ENCODE measurements at places on chromosomes 5 and 9. TPM values are rescaled to one million over a fixed set of nuclear protein-coding genes. Genes with fewer than 3 reads are reported as not detected.
A peak's percentile ranks its signal among the peaks of the same experiment; 100 is the strongest.

The ENTPD2 gene
- total RNA-seq = not detected

The PCDHA1 gene
- not detected for total RNA-seq

The ZNF782 gene
- total RNA-seq = 5.0 TPM

The GGTA1 gene
- not detected for total RNA-seq

- no peak for DNase-seq
Observed at GRCh38 chr9:135218331-135219225, 131.1 kb downstream of the OLFM1 start.

DNA sequence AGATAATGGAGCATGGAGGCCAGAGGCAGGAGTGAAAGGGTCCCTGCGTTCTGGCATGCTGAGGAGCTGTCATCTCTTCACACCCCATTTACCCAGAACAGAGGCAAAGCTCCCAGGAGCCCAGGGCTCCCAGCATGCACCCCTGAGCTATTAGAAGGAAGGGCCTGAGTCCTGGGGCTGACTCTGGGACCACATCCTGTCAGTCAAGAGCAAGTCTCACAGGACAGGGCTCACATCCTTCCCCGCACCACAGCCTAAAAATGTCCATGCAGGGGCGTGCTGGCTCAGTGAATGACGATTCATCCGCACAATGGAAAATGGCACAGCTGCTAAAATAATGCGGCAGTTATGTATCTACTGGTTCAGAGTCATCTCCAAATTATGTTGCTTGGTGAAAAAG, 31.4 kb downstream of the CAMK2A start:
- DNase-seq = peak; percentile 11

- DNase-seq = no peak
Observed at GRCh38 chr9:75105841-75106240, 17.5 kb downstream of the OSTF1 start.

DNA sequence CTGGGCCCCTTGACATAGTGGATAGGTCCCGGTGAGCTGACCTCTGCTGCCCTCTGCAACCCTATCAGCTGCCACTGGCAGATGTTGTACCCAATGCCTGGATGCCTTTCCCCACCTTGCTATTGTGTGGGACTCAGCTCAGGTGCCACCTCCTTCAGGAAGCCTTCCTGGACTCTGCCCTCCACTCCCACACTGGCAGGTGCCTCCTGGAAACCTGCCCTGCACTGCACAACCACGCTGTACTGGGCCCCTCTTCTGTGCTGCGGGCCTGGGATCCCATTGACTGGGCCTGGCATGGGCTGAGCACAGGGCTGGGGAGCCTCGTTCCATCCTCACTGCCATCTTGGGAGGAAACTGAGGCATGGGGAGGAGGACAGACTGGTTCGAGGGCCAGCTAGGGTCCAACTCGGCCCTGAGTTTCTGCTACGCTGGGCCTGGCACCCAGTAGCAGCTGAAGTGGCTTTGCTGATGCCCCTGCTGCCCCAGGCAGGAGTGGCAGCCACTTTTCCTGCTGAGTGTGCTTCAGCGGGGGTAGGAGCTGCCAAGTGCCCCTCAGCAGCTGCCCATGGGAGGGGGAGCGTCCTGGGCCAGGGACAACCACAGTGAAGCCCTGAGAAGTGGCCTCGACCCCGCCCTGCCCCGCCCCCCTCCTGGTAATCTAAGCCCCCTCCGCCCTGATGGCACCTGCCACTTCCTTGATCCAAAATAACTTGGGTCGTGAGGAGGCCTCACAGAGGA, 1.3 kb downstream of the AK1 start:
- no peak for DNase-seq

DNA sequence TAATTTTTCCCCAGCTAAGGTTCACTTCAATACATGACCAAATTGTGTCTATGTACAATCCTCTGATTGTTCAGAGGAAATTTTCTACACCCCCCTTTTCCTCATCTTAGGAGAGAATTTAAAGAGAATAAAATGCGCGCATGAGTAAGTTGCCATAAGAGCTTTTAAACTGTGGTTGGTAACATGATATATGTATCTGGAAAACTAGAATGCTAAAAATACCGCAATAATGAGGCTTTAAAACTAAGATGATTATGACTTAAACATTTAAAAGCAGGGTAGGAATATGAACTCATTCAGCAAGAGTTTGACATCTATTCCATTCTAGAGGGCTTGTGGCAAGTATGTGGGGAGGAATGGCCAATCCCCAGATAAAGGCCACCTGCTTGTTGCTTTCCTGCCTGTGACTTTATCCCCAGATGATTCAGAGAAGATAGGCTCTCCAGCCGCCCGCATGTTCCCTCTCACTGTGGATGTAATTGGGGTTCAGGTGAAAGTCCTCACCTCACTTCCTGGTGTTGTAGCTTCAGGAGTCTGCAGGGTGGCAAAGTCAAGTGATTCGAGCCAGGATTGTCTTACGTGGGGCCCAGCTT, 26.5 kb upstream of the BASP1 start:
- DNase-seq = no peak

DNA sequence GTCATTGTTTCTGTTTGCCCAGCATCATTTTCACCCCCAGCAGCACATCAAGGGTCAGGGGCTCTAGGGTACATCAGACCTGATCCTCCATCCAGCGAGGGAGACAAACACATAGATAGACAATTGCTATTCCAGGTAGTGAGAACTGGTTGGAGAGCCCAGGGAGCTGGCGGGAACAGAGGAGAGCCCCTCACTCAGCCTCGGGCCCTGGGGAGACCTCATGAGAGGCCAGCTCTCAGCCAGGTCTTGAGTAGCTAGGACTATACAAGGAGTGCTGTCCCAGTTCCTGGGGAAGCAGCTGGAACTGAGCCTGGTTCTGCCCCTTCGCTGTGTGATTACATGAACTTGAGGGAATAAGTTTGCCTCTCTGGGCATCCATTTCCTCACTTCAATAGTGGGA, 80.3 kb downstream of the HRH2 start:
- no peak for DNase-seq

DNA sequence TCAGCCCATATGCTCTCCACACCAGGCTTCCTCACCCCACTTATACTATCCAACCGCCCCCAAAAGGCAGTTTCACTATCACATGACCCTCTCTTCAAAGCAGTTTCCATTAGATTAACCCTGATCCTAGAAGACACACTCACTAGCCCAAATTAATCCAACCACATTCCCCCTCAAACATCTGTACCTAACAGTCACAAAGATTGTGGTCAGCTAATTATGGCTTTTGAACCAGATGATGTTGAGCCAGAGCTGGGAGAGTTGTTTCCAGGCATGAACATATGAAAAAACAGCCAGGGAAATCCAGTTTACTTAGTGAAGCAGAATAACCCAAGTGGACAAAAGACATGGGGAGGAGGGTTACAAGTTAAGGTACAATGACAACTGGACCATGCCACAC, 131.2 kb downstream of the SPOCK1 start:
- DNase-seq = no peak

- DNase-seq = no peak
Observed at GRCh38 chr5:170483701-170484458, 19.9 kb upstream of the KCNIP1 start.

DNA sequence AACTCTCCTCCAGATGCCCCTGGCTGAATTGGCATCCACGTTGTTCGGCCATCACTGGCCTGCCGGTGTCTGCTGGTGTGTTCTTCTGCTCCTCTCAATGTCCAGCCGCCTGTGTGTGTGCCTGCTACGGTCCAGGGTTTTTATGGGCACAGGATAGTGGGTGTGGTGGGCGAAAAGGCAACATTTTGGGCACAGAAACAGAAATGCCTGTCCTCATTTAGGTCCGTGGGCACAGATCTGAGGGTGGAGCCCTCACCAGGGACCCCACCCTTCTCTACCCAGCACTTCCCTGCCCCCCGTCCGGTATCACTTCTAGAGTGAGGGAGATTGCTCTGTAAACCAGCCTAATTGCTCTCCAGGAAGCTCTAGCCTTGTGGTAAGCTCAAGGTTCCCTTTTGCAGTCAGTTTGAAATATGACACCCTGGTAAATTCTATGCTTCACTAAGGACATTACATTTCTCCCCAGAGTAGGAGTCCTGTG, 410.1 kb downstream of the MAT2B start:
- no peak for DNase-seq

DNA sequence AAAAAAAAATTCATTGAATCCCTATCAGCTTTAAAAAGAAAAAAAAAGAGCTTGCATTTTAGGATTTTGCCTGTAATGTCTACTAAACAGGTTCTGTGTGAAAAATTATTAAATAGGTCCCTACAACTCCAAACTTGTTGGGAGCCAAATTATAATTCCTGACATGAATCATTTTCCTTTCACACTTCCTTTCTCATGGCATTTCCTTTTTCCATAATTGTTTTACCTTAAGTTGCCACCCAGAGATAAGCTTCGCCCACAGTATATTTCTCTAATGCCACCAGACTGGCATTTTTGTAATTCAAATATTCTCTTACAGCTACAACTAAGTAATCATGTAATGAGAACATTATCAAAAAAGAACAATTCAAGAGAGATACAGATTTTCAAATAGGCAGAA, 348.8 kb downstream of the EFNA5 start:
- no peak for DNase-seq

DNA sequence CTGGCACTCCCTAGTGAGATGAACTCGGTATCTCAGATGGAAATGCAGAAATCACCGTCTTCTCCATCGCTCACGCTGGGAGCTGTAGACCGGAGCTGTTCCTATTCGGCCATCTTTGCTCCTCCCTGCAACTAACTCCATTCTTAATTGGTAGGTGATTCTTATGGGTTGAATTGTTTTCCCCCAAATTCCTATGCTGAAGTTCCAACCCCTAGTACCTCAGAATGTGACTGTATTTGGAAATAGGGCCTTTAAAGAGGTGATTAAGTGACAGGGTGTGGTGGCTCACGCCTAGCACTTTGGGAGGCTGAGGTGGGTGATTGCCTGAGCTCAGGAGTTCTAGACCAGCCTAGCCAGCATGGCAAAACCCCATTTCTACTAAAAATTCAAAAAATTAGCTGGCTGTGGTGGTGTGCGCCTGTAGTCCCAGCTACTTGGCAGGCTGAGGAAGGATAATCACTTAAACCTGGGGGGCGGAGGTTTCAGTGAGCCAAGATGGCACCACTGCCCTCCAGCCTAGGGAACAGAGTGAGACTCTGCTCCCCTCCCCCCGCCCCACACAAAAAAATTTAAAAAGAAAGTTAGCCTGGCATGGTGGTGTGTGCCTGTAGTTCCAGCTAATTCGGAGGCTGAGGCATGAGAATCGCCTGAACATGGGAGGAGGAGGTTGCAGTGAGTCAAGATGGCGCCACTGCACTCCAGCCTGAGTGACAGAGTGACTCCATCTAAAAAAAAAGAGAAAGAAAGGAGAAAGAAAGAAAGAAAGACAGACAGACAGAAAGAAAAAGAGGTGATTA, 25.2 kb upstream of the FOCAD start:
- peak; percentile 8 for DNase-seq

GRCh38 chr9:100375658-100376057, 22.9 kb upstream of the TEX10 start:
- DNase-seq = no peak

GRCh38 chr9:89941875-89942274, 337.1 kb downstream of the GADD45G start:
- DNase-seq = no peak

DNA sequence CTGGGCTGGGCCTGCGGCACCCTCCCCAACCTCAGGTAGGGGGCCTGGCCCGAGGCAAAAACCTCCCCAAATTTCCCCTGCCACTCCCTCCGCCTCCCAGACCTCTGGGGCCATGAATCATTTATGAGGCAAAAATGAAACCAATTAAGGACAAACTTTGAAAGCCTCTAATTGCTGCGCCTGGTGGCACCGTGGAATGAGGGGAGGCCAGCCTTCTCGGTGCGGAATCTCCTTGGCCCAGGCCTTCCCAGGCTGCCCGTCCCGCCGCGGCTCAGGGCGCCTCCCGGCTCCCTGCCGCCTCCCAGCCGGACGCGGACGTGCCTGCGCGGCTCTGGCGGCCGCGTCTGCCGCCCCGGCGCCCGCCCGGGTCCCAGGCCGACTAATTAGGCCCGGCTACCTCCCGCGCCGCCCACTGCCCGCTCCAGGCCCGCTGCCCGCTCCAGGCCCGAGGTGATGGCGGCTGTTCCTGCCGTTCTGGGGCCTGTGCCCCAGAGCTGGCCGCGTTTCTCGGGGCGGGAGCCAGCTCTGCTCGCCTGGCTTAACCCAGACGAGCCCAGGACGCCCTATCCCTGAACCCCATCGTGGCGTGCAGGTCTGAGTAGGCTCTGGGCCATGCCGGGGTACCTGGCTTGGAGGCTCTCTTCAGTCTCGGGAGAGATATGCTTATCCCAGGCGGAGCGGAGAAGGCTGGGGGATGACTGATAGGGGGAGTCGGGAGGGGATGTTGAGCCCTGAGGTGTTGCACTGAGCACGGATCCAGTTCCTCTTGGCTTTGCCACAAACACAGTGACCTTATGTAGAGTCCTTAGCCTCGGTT, 20.1 kb downstream of the CXXC5 start:
- peak; percentile 66 for DNase-seq
